ENCODE measurements at places on chromosomes 7 and 10. TPM values are rescaled to one million over a fixed set of nuclear protein-coding genes. Genes with fewer than 3 reads are reported as not detected.

The EN2 gene
- total RNA-seq, result 1.0 TPM

The ZNF488 gene
- total RNA-seq, result 13.3 TPM

The TMEM140 gene
- total RNA-seq, result 1.8 TPM

The LRRC61 gene
- total RNA-seq, result 0.16 TPM

The ITIH5 gene
- total RNA-seq, result 0.16 TPM

The MMD2 gene
- total RNA-seq, result not detected

The SUN3 gene
- total RNA-seq, result not detected

The BMPER gene
- total RNA-seq, result 6.2 TPM

The C10orf120 gene
- not detected for total RNA-seq

Measured in A549 treated with CORT108297 at 1 μM for 4 hours (cell line).